ENCODE measurements at places on chromosomes 1 and 21.

- no peak for DNase-seq
Measured at GRCh38 chr1:33990281-33990680, 126.4 kb downstream of the HMGB4 start.

GRCh38 chr1:15578921-15579682 lies 5.7 kb downstream of the AGMAT start:
- DNase-seq, result no peak

DNA sequence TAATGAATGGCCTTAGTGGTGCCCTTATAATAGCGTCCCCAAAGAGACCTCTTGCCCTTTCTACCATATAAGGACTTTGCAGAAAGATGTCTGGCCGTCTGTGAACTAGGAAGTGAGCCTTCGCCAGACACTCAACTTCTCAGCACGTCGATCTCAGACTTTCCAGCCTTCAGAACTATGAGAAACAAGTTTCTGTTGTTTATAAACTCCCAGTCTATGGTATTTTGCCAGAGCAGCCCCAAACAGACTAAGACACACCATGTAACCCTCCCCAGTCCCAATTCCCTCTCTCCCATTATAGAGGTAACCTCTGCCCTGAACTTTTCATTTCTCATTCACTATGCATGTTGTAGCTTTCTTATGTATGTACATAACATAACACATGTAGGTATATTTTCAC lies 55.7 kb downstream of the NID1 start:
- no peak for DNase-seq

GRCh38 chr1:241130881-241131280 lies 226.1 kb downstream of the RGS7 start:
- DNase-seq, result no peak

- DNase-seq, result no peak
Measured at GRCh38 chr1:211921579-211922095, 91.1 kb upstream of the LPGAT1 start.

DNA sequence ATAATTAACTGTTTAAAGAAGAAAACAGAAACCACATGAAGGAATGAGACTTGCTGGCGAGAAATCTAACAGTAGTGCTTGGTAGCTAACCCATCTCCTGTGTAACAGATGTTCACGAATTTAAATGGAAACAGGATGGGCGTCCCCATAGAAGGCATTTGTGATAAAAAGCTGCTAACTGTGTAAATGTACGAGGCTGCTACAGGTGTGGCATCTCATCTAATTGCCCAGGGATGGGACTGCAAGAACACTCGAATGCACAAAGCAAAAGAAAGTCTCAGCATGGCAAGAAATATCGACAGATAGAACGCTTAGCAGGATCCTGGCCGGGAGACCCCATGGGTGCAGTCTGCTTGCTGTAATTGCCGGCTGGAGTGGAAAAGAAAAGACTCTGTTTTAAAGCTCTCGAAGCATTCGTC lies 112.7 kb downstream of the RUNX1 start:
- no peak for DNase-seq

- no peak for DNase-seq
Measured at GRCh38 chr1:167701510-167701909, 20.3 kb upstream of the MPZL1 start.

DNA sequence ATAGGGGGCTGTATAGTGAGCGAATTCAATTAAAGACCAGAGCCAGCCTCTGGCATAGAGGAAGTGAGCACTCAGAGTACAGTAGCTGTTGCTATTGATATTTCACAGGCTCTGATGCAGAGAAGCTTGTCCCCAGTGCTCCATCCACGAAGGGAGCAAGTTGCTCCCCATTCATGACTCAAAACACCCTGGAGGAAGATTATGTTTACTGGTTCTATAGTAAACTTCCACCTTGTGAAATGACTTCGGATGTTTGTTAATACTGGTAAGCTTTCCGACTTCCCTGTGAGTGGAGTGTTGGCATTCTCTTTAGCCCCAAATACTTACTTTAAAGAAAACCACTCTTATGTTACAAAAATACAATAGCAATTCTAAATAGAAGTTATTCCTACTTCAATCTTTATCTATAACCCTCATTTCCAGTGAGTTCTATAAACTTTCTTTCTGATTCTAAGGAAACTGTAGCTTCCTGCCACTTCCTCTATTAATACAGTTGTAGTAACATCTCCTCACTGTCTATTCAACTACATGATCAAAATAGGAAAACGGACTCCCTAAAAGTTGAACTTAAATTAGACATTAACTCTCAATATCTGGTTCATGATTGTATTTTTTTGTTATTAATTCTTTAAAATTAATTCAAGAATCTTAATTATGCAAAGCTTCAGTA lies 46.4 kb downstream of the ZNF281 start:
- no peak for DNase-seq

GRCh38 chr1:19073311-19074186 lies 117.1 kb upstream of the IFFO2 start:
- no peak for DNase-seq

DNA sequence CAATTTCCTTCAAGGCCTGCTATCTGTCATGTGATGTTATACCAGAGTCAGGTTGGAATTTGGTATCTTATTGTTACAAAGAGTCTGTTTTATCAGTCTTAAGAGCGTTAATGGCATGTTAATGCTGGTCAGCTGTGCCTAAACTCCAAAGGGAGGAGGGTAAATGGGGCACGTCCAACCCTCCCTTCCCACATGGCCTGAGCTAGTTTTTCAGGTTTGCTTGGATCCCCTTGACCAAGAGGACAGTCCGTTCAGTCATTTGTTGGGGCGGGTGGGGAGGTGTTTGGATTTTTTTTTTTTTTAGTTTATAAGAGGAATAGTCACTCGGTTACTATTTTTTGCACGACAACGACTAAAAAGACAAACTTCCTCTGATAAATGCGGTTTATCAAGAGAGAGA lies 63.8 kb upstream of the LYST start:
- no peak for DNase-seq

- DNase-seq, result no peak
Measured at GRCh38 chr1:208183977-208184911, 59.9 kb downstream of the PLXNA2 start.

DNA sequence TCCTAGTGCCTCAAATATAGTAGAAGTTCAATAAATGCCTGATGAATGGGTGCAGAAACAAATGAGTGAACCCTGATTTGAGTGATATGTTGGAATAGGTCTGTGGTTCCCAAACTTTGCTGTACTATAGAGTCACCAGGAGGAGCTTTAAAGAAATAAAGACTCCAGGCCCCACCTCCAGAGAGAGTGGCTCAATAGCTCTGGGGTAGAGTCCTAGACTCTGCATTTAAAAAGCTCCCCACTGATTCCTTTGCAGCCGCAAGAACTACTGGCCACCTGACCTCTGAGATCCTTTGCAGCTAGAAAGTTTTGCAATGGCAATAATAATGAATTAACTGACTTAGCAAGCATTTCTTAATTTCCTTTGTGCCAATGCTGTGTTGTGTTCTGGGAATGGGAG lies 20.9 kb downstream of the TCHHL1 start:
- DNase-seq, result no peak

DNA sequence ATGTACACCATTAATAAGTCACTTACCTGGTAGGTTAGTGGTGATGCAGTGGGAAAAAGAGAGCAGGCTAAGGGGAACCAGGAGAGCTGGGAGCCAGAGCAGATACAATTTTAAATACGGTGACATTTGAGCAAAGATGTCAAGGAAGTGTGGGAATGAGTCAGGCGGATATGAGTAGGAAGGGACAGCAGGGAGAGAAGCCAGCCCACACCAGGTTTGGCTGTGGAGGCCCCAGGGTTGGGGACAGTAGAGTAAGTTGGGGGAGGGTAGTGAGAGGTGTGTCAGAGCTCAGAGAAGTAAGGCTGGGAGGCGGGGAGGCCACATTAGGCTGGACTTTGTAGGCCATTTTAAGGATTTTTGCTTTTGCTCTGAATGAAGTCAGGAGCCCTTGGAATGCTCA lies 482.0 kb downstream of the DISC1 start:
- DNase-seq, result no peak

- DNase-seq, result no peak
Measured at GRCh38 chr1:35748326-35748725, 21.5 kb downstream of the CLSPN start.

DNA sequence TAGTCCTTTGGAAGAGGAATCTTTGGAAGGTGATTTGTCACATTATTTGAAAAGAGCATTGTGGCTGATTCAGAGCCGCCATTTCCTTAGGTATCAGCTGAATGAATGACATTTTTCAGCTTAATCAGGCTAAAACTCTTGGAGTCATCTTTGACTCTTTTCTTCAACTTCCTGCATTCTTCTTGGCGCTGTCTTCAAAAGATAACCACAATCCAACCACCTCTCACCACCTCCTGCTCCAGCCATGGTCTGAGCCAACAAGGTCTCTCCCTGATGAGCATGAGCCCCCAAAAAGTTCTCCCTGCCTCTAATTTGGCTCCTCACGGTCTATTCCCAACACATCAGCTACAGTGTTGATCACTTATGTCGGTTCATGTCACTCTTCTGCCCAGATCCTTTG lies 297.6 kb upstream of the RUNX1 start:
- DNase-seq, result no peak

DNA sequence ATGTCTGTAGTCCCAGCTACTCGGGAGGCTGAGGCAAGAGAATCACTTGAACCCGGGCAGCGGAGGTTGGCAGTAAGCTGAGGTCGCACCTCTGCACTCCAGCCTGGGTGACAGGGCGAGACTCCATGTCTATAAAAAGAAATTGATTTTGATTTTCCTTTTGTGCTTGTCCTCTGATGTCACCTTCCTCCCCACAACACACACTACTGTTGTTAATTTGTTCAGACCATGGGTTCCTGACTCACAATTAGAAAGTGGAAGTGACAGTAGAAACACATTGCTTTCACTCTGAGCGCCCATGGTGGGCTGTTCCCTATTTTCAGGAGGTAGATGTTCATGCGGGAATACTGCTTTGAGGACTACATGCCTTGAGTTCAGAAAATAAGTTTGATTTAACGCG lies 165.5 kb upstream of the KCNJ6 start:
- no peak for DNase-seq

DNA sequence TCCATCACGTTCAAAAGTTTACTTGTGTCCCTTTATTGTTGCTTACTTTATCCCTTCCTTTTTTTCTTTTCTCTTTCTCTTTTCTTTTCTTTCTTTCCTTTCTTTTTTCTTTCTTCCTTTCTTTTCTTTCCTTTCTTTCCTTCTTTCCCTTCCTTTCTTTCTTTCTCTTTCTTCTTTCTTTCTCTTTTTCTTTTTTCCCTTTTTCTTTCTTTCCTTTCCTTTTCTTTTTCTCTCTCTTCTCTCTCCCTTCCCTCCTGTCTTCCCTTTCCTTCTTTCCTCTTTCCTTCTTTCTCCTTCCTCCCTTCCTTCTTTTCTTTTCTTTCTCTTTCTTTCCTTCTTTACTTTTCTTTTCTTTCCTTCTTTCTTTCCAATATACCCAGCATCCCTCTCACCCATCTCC lies 391.2 kb downstream of the DPYD start:
- DNase-seq, result no peak

DNA sequence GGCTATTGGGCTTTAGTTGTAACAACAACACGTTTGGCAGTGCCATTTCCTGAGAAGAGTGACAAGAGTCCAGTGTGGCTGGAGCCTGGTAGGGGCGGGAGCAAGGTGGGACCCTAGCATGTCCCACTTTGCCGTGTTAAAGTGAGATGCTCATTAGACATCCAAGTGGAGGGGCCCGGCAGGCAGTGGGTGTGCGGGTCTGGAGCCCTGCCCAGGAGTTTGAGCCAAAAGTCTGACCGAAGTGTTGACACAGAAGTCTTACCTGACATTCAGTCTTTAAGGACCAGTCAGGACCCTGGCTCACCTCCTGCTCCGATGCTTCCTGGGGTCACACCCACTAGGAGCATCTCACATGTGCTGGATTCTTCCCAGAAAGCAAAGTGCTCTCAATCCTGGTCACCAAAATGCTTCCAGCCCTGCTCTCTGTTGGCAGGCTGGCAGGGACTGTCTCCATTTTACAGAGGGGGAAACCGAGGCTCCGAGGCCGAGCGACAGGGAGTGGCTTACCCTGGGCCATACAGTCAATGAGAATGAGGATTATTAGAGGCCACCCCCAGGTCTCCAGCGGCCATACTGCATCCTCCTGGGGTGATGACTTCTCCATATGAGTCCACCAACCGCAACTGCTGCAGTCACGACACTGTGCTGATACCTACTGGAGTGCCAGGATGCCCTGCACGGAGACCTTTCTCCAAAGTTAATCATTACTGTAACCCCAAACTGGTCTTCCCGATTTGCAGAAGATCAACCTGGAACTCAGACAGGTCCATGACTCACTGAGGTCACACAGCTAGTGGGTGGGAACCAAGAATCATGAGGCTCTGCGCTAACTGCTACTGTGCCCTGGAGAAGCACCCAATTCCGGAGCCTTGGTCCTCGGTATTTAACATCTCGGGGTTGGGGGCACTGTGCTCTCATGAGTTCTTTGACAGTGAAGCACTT lies 112.7 kb downstream of the PRDM2 start:
- DNase-seq, result no peak
